Myometrial cell (primary cell): ENCODE measurements at places on chromosomes 4 and X. TPM values are rescaled to one million over a fixed set of nuclear protein-coding genes. Genes with fewer than 3 reads are reported as not detected.

Gene GRXCR1
- total RNA-seq: not detected in 2 replicates

Gene ZGRF1
- 3.7 and 11.5 TPM in 2 replicates for total RNA-seq

Gene SPIN2A
- total RNA-seq: not detected in 2 replicates

Gene MAGEA2B
- not detected in 2 replicates for total RNA-seq

Gene SYNPO2
- total RNA-seq: 6.9 and 10.8 TPM in 2 replicates

Gene GLRB
- total RNA-seq: 3.5 and 9.7 TPM in 2 replicates

Gene TEX13B
- total RNA-seq: not detected in 2 replicates

Gene AMELX
- total RNA-seq: not detected in 2 replicates

Gene SLC4A4
- 0.58 and 0.71 TPM in 2 replicates for total RNA-seq

Gene ERVMER34-1
- under 0.01 TPM in 1 of 2 replicates, not detected in the other for total RNA-seq

Gene GYPE
- 0.53 TPM in 1 of 2 replicates, not detected in the other for total RNA-seq

Gene FHL1
- total RNA-seq: 53.0 and 57.1 TPM in 2 replicates

Gene MAGEA6
- total RNA-seq: not detected in 2 replicates

Gene CCSER1
- total RNA-seq: not detected in 2 replicates

Gene RADX
- total RNA-seq: 1.2 and 5.5 TPM in 2 replicates

Gene SOWAHD
- total RNA-seq: not detected in 2 replicates

Gene TKTL2
- total RNA-seq: not detected in 2 replicates

Gene SOWAHB
- total RNA-seq: not detected in 2 replicates

Gene SLC25A53
- total RNA-seq: 1.7 and 4.3 TPM in 2 replicates

Gene GALNTL6
- total RNA-seq: not detected in 2 replicates

Gene SULT1B1
- total RNA-seq: 0.18 and 1.2 TPM in 2 replicates

Gene VCX3B
- total RNA-seq: not detected in 2 replicates

Gene MAGEH1
- 44.3 and 45.3 TPM in 2 replicates for total RNA-seq

Gene TMEM154
- 18.7 and 22.2 TPM in 2 replicates for total RNA-seq

Gene MUC7
- total RNA-seq: not detected in 2 replicates

Gene ETDC
- not detected in 2 replicates for total RNA-seq

Gene PWWP3B
- 2.5 and 2.9 TPM in 2 replicates for total RNA-seq

Gene ASB11
- total RNA-seq: not detected in 2 replicates

Gene TSPAN7
- not detected in 2 replicates for total RNA-seq

Gene GPAT3
- total RNA-seq: 4.0 and 5.7 TPM in 2 replicates
